CD8-positive, alpha-beta memory T cell (primary cell): ENCODE measurements at places on chromosomes 4 and X.

DNA sequence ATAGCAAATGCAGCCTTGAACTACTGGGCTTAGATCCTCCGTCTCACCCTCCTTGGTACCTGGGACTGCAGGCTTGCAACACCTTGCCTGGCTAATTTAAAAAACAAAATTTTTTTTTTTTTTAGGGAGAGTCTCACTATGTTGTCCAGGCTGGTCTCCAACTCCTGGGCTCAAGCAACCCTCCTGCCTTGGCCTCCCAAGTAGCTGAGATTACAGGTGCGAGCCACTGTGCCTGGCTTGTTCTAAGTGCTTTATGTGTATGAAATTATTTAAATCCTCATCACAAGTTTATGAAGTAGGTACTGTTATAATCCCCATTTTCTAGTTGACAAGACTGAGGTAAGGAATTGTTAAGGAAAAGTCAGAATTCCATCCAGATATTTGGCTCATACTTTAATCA is 43.0 kb downstream of the CLCN3 start:
- DNase-seq = no peak

DNA sequence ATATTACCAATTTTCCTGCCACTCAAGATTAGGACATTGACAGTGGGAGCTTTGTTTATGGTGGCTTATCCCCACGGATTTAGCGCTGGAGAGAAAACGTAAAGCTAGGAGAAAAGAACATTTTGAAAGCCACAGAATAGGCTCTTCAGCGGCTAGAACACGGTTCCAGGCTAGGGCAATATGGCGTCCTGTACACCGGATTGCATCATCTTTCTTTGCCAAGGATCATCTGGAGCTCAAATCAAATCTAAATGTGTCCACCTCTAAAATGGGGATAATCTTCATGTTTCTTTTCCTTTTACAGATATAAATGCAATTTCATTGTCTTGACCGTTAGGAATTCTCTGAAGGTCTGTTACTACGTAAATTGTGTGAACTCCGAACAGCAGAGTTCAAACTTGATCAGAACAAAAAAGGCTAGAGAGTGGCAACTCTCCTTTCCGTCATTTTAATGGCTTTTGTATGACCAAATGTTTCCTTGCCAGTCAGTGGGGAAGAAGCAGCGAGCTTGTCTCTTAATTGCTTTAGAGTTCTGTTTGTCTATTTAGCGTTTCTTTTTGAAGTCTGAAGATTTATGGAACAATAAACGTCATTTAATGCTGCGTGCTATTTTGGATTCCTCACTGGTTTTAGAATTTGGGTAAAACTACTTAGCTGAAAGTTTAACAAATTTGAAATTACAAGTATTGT is 2.6 kb upstream of the WWC2 start:
- no peak for DNase-seq

- no peak for DNase-seq
These were observed 59.3 kb downstream of the ZNF674 start for GRCh38 chrX:46485897-46486296.

GRCh38 chrX:12390301-12390700 is 252.0 kb downstream of the FRMPD4 start:
- no peak for DNase-seq

GRCh38 chr4:144819591-144819990 is 173.6 kb downstream of the HHIP start:
- DNase-seq = no peak

- DNase-seq = no peak
These were observed 13.7 kb downstream of the APELA start for GRCh38 chr4:164890691-164891090.

DNA sequence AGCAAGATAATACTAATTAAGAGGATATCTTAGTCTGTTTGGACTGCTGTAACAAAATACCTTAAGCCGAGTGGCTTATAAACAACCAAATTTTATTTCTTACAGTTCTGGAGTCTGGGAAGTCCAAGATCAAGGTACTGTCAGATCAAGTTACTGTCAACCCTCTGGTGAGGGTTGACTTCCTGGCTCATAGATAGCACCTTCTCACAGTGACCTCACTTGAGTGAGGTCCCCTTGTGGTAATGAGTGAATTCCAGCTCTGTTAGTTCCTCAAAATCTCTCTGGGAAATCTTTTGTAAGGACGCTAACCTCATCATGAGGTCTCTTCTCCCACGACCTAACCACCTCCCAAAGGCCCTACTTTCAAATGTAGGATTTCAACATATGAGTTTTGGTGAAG is 36.9 kb upstream of the ADGRA3 start:
- no peak for DNase-seq

DNA sequence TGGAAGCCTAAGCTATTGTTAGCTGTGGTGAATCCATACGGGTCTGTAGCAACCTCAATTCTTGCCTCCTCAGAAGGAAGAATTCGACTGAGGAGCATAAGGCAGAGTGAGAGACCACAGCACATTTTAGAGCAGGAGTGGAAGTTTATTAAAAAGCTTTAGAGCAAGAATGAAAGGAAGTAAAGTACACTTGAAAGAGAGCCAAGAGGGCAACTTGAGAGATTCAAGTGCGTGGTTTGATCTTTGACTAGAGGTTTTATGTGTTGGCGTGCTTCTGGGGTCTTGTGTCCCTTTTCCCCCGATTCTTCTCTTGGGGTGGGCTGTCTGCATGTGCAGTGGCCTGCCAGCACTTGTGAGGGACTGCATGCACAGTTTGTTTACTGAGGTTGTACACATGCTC is 880.6 kb upstream of the INTU start:
- no peak for DNase-seq

DNA sequence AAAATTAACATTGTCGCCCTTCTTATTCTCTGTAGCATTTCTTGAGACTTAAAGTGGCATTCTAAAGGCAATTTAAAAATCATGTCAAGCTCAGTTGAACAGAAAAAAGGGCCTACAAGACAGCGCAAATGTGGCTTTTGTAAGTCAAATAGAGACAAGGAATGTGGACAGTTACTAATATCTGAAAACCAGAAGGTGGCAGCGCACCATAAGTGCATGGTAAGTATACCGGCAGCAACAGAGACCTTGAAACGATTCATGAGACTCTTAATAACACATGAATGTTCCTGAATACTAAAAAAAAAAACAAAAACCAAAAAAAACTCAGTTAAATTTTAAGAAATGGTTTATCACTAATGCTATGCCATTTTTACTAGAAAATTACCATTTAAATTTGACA is 82.4 kb upstream of the HPRT1 start:
- no peak for DNase-seq

- no peak for DNase-seq
These were observed 63.5 kb upstream of the ADRA2C start for GRCh38 chr4:3702561-3703221.

DNA sequence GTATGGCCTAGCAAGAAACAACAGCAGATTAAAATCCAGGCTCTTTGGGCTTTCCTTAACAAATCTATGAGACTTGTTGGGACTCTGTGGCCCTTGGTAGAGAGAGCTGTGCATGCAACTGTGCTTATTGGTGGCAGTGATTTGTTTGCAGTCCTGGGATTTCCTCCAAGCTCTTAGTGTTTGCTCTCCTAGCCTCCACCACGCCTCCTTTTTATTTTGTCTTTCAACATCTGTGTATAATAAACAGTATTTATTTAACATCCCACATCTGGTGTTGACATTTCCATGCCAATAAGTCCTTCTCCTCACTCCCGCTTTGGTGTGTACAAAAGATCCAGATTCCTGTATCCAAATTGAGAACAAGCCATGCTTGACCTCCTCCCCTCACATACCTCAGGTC is 3.1 kb downstream of the TNMD start:
- DNase-seq = no peak

DNA sequence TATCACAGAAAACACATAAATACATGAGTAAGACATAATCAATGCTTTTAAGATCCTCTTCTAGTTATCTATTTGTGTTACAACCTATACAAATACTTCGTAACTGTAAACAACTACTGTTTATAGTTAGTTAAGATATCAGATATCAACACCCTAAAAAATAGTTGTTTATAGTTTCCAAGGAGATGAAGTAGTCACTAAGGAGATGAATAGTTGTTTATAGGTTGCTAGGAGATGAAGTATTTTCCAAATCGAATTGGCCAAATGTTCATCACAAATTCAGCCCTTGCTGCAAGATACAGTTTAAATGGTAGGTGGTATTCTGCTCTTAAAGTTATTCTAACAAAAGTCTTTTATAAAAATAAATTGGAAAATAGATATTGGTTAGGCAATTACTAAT is 618.2 kb upstream of the PCDH10 start:
- no peak for DNase-seq

- DNase-seq = no peak
These were observed 232.3 kb downstream of the PABPC4L start for GRCh38 chr4:133969202-133969848.

GRCh38 chrX:2145692-2146367 is 354.9 kb downstream of the DHRSX start:
- DNase-seq = no peak

GRCh38 chr4:8333726-8334460 is 64.3 kb downstream of the HTRA3 start:
- DNase-seq = no peak

- no peak for DNase-seq
These were observed 43.4 kb upstream of the ACSL4 start for GRCh38 chrX:109776432-109776831.

- DNase-seq = no peak
These were observed 424.1 kb downstream of the SMARCA1 start for GRCh38 chrX:129099207-129099606.

- no peak for DNase-seq
These were observed 66.2 kb upstream of the PGRMC2 start for GRCh38 chr4:128353791-128354190.

- DNase-seq = no peak
These were observed 110.3 kb downstream of the AREG start for GRCh38 chr4:74555231-74555630.

GRCh38 chrX:19389227-19389845 is 45.6 kb downstream of the PDHA1 start:
- no peak for DNase-seq

DNA sequence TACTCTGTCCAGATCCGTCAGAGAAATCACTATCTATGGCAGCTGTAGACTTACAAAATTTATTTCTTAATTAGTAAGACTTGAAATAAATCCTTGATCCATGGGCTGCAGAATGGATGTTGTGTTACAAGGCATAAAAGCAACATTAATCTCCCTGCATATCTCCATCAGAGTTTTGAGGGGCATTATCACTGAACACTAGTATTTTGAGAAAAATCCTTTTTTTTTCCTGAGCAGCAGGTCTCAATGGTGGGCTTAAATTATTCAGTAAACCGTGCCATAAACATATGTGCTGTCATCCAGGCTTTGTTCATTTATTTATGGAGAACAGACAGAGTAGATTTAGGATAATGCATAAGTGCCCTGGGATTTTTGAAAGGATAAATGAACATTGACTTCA is 457.9 kb upstream of the CTSO start:
- DNase-seq = no peak

DNA sequence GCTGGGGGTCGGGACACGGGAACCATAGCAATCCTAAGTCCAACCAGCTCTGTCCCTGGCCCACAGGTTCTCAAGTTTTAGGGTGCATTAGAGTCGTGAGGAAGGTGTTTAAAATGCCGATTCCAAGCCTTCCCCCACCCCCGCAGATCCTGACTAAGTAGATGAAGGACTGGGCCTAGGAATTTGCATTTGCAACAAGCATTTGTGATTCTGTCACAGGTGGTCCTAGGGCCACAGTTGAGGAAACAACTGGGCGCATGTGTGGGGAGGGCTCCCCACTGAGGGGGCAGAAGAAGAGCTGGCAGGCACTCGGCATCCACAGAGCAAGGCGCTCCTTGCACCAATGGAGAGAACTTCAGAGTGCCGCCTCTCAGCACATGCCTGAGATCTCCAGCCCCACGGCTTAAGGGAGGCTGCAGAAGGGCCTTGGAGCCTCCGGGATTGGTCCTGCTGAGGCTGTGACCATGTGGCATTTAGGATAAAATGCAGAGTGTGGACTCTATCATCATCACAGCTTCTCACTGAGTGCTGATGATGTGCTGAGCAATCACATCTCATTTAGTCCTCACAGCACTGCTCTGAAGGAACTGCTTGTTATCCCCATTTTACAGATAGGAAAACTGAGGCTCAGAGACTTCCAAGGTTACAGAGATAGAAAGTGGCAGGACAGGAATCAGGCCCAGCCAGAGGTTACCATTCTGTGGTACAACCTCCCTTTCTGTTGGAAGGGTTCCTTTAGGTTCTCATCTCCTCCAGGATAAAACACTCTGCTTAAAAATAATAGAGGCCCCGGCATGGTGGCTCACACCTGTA is 16.7 kb downstream of the SEL1L3 start:
- no peak for DNase-seq

- DNase-seq = no peak
These were observed 169.6 kb downstream of the CORIN start for GRCh38 chr4:47668256-47668655.

DNA sequence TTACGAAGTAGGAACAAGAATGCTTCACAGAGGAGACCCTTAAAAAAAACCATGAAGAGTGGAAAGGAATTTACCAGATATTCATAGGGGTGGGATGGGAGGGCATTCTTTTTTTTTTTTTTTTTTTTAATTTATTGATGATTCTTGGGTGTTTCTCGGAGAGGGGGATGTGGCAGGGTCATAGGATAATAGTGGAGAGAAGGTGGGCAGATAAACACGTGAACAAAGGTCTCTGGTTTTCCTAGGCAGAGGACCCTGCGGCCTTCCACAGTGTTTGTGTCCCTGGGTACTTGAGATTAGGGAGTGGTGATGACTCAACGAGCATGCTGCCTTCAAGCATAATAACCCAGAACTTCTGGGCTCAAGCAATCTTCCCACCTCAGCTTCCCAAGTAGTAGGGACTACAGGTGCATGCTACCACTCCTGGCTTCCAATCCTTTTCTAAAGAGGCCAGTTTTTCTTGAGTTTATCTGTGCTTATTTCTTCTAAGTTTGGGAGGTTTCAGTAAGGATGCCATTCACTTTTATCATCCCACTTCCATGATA is 65.9 kb upstream of the OGT start:
- DNase-seq = no peak

GRCh38 chrX:80334583-80334982 is 85.7 kb upstream of the TENT5D start:
- DNase-seq = no peak

DNA sequence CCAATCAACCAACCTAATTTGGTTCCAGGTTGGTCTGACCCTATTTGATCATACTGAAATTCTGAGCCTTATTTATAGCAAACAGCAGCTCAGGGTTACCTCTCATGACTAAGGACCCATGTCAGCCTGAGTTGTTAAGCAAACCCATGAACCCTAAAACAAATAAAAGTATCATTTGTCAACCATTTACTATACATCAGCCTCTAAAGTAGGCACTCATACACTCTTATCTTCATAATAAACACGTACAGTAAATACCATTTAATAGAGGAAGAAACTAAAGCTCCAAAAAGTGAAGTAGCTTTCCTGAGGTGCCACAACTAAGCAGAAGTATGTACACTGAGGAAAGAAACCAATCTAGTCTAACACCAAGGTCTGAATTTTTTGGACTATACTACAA is 25.2 kb downstream of the MANBA start:
- no peak for DNase-seq

DNA sequence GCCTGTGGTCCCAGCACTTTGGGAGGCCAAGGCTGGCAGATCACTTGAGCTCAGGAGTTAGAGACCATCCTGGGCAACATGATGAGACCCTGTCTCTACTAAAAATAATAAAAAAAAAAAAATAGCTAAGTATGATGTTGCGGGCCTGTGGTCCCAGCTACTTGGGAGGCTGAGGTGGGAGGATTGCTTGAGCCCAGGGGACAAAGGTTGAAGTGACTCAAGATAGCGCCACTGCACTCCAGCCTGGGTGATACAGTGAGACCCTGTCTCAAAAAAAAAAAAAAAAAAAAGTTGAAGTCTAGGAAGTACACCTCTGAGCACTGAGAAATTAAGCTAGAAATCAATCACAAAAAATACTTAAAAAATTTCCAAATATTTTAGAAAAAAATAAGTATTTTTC is 86.5 kb downstream of the FRAS1 start:
- DNase-seq = no peak
